Right cardiac atrium (tissue), 5 donors: ENCODE measurements at places on chromosomes 2 and 18. TPM values are rescaled to one million over a fixed set of nuclear protein-coding genes. Genes with fewer than 3 reads are reported as not detected.

The TSPYL6 gene
- not detected for total RNA-seq

- no peak for DNase-seq
Measured at GRCh38 chr2:12510070-12510469, 206.7 kb upstream of the TRIB2 start.

The MYO3B gene
- not detected for total RNA-seq

DNA sequence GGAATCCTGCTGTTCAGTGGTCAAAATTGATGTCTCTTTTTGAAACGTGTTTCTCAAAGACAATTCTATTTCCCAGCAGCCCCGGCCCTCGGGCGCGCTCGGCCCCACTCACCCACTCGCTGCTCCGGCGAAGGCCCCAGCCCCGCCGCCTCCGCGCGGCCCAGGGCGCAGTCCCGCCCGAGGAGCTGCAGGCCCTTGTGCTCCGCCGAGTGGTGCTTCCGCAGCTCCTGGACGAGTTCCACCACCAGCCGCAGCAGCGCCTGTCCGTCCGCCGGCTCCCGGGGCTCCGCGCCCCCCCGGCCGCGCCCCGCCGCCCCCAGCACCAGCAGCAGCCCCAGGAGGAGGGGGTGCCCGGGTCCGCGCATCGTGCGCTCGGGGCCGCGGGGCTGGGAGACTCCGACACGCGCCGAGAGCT, 413 bp downstream of the ALKAL2 start:
- no peak for DNase-seq
